ENCODE measurements at places on chromosomes 5 and 9. TPM values are rescaled to one million over a fixed set of nuclear protein-coding genes. Genes with fewer than 3 reads are reported as not detected.
A peak's percentile ranks its signal among the peaks of the same experiment; 100 is the strongest.

Gene DNAI1
- not detected for total RNA-seq

Gene PDE8B
- total RNA-seq, result 0.69 TPM

Gene ARL10
- 4.4 TPM for total RNA-seq

Gene S100Z
- total RNA-seq, result 0.20 TPM

Gene RGS7BP
- 6.4 TPM for total RNA-seq

Gene GGTA1
- total RNA-seq, result 28.3 TPM

Gene GPR151
- not detected for total RNA-seq

Gene PLK2
- total RNA-seq, result 72.3 TPM

Gene ANGPTL2
- 27.4 TPM for total RNA-seq

Gene FEM1C
- total RNA-seq, result 43.1 TPM

Gene PCDHGC3
- total RNA-seq, result 13.4 TPM

Gene TSSK1B
- total RNA-seq, result not detected

Gene PCDHA13
- total RNA-seq, result 0.10 TPM

Gene ACOT12
- not detected for total RNA-seq

DNA sequence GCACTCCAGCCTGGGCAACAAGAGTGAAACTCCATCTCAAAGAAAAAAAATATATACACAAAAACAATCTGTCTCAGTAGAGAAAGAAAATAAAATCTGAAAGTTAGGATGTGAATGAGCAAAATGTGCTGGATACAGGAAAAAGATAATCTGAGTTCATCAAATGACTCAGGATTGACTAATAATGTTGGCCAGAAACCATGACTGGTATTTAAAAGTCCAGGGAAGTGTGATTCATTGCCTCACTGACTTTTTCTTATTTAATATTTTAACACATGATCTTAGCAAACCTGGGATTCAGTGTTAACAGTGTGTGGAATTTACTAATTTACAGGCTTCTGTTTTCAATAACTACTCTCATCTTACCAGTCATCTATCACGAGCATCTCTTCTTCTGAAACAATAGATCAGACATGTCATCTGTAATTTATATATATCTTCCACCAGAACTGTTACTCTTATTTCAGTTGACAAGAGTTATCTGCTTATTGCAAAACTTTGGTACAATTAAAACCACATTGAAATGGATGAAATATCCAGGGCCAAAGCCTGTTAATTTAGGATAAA is 256.7 kb downstream of the CDH12 start:
- DNase-seq, result no peak

- no peak for DNase-seq
Observed at GRCh38 chr9:70639853-70640814, 225.7 kb upstream of the KLF9 start.

GRCh38 chr5:66178799-66179198 is 34.7 kb downstream of the SREK1 start:
- no peak for DNase-seq

DNA sequence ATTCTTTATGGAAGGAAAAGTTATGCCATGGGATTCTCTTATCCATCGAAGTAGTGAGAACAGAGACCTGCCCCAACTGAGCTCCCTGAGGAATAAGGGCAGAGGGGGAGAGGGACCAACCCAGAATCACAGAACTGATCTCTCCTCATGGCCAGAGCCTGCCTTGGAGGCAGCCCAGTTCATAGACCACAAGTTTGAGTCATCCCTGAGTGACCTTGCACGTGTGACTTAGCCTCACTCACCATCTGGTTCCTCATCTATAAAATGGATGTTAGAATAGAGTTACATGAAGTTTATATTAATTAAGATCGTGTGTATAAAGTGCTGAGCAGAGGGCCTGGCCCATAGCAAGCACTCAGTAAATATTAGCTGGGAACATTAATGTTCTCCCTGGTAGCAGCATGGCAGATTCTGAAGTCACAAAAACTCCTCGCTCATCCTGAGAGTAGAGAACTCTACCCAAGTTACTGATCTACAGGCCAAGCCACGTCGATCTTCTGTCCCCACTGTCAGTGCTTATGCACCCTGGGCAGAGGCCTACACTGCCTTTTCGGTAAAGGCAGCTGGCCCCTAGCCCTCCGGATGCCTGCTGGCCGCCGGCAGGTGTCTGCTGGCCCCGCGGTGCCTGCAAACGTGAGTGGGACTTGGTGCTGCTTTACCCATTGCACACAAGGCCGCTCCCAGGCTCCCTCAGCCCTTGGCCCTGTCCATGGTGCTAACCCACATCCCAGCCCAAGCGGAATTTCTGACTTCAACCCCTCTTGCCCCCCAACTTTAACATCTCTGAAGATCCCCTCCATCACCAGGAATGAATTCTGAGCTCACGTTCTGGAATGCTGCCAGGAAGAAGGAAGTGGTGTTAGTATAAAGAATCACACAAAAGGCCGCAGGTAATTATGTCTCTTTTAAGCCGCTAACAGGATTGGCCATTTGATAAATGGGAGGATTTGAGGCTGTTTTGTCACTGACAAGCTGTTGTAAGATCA is 61.1 kb upstream of the ARAP3 start:
- no peak for DNase-seq

DNA sequence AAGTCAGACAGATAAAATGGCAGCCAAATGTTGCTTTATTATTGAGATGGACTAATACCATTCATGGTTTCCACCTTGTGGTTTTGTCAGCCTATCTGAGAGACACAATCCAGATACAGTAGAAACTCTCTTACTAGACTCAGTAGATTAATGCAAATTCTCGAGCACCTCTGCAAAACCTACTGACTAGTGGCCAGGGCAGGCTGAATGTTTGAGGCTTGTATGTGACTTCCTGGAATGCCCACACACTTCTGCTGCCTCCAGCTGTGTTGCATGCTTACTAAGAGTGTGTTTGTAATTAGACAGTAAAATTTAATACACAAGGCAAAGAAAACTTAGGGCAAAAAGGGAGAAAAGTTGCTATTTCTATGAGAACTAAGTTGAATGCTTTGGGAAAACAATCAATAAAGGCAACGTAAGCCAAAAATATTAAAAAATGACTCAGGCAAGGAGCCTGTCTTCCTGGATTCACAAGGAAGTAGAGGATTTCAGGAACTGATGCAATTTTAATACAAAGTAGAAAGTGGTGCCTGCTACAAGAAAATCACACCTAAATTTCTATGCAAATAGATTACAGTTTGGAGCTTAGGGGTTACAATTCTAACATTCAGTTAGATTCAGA is 30.2 kb upstream of the CCNG1 start:
- DNase-seq, result no peak

DNA sequence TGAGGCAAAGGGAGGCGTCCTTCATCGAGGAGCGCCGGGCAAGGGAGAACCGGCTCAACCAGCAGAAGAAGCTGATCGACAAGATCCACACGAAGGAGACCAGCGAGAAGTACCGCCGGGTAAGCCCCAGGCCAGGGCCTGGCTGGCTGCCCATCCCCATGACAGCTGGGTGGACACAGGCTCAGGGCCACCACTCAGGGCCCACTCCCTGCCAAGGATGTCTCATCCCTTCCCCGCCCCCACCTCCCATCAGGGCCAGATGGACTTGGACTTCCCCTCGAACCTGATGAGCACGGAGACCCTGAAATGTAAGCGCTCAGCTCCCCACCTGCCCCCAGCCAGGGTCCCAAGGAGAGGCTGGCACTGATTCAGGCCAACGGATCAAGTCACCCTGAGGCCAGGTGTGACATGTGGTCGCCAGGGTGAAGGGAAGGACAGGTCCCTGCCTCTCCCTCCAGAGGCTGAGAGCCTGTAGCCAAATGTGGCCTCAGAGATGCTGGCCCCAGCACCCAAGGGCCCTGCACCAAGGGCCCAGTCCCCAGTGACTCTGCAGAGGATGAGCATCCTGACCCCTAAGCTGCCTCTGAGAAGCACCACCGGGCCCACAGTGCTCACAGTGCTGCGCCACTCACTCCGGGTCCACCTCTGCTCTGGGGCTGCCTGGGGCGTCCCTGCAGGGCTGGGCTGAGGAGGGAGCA is 3.1 kb upstream of the RABL6 start:
- DNase-seq, result peak; percentile 17

DNA sequence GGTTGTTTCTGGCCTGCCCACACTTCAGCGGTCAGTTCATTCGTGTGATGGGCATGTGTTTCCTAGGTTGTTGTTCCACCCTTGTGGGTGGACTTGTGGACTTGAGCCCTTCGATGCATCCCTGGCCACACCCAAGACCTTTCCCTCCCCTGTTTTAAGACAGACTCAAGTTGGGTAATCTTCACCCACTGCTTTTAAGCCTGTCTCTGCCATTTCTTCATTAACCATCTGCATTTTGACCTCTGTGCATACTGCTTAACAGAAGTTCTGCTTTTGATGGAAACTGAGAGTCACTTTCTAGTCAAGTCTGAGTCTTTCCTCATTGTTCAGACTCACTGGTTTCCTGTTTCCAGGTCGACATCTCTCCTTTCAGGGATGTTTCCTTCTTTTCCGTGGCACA is 233.7 kb downstream of the ARHGEF28 start:
- no peak for DNase-seq

DNA sequence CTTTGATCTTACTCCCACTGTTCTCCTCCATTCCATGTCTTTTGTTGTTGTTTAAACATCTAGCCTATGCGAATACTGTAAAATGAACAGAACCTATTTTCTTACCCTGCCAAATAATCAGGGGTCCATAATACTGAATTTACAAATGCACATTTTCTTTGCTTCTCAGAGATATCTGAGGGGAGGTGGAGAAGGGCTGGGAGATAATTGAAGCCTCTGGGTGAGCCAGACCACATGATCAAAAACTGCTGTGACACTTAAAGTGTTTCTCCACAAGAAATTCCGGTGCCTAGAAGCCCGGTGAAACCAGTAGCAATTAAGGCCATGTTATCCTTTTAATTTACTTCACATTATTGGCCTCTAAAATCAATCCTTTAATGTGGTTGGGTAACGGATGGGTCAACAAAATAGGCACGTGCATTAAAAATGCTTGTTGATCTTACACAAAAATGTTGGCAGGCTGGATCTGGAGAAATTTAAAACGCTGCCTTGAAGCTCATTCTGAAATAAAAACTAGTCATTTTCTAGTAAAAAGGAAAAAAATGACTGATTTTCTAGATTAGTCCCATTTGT is 10.8 kb downstream of the SEMA6A start:
- no peak for DNase-seq

- DNase-seq, result no peak
Observed at GRCh38 chr5:78816143-78816765, 167.7 kb upstream of the LHFPL2 start.

GRCh38 chr9:16318516-16319060 is 551.9 kb downstream of the BNC2 start:
- no peak for DNase-seq

- DNase-seq, result no peak
Observed at GRCh38 chr5:37667430-37667829, 172.4 kb downstream of the GDNF start.

DNA sequence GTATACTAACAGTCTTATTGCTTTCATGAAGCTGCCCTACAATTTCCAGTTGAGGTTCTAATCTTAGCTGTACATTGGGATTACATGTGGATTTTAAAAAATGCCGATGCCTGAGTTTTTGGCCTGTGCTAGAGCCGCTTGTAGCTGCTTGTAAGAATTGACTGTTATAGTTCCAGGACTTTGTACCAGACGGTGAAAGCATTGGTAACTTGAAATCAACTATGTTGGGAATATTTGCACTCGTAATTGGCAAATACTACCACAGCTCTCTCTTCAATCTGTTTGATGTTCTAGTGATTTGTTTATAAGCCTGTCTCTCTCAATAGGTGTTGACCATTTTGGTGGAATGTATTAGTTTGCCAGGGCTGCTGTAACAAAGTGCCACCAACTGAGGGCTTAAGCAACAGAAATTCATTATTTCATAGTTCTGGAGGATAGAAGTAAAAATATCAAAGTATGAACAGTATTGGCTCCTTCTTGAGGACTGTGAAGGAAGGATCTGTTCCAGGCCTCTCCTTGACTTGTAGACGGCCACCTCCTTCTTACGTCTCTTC is 50.5 kb upstream of the DHFR start:
- no peak for DNase-seq

DNA sequence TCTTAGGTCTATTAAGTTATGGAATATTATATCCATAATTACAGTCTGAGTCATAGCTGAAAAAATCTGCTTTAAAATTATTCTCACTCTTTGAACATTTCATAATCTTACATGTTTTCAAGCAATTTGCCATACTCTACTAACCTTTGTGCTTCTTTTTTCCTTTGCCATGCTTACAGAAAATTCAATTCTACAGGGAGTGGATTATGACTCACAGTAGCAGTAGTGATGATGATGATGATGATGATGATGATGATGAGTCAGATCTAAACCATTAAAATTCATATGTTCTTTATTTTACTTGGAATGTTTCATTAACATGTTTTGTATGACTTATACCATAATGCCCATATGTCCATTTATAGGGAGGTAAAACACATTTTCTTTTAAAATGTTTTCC is 207.1 kb downstream of the VPS13A start:
- DNase-seq, result no peak

DNA sequence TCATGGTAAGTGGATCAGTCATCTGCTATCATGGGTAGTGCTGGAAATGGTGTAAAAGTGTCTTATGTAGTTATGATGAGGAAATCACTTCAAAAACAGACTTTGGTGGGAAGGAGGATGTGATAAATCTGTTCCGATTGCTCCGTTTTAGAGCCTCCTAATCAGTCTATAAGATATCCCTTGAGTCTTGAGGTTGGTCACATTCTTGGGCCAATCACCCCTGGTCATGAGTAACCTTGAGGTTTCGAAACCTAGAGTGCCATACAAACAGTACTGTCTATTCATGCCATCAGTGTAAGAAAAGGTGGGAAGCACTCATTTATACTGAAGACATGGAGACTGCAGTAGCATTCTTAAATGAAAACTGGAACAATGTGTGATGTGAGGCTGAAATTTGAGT is 45.8 kb downstream of the LRRTM2 start:
- no peak for DNase-seq

DNA sequence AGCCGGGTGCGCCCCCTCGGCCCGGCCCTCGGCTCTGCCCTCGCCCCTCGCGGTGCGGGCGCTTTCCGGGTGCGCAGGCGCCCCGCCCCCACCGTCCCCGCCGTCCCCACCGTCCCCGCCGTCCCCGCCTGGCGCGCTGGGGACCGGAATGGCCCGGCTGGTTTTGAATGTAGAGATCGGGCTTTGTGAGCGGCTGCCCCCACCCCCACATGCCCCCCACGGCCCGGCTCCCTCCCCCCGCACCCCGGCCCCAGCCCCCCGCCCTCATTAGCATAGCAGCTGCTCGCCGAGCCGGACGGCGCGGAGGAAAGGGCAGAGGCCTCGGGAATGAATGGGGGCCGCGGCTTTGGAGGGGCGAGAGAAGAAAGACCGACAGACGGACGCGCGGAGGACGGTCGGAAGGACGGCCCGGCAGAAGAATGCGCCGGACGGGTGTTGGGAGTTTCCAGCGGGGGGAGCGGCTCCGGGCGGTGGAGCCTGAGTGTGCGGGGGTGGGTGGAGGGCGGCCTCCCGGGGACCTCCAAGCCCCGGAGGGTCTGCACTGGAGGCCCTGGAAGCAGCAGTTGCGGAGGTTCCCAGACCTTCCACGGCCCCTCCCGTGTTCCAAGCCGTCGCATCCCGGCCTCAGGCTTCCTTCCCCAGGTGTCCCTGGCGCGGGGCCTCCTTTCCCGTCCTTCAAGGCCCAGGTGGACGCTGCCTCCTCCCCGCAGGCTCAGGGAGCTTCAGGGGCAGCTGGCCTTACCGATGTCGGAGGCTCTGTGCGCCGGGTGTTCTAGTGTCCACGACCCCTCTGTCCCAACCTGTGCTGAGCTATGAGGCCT is 6.0 kb downstream of the NRARP start:
- DNase-seq, result peak; percentile 36
